SW 1271 (cell line): ENCODE measurements at places on chromosomes 11 and 22.

GRCh38 chr11:1442163-1442562 is 44.4 kb downstream of the MOB2 start:
- no peak for DNase-seq

- no peak for DNase-seq
These were observed 57.7 kb downstream of the PDGFD start for GRCh38 chr11:104106136-104106754.

DNA sequence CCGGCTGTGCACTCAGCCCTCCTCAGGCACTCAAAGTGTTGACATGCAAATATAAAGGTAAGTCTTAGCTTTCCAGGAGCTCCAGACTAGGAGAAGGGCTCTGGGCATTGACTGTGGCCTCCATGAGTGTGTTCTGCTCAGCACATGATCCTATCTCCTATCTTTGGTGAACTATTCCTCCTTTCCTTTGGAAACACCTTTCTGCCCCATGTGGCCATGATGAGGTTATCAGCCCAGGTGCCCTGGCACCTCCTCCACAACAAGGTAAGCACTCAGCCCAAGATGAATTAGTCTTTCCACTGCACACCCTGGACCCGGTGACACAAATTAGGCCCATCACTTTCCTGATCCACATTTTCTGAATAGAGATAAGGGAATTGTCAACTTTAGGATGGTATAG is 37.9 kb upstream of the LMO1 start:
- no peak for DNase-seq

GRCh38 chr11:94546886-94547285 is 3.2 kb downstream of the FUT4 start:
- DNase-seq, result no peak

- DNase-seq, result no peak
These were observed 31.4 kb downstream of the CHRDL2 start for GRCh38 chr11:74699615-74700396.

DNA sequence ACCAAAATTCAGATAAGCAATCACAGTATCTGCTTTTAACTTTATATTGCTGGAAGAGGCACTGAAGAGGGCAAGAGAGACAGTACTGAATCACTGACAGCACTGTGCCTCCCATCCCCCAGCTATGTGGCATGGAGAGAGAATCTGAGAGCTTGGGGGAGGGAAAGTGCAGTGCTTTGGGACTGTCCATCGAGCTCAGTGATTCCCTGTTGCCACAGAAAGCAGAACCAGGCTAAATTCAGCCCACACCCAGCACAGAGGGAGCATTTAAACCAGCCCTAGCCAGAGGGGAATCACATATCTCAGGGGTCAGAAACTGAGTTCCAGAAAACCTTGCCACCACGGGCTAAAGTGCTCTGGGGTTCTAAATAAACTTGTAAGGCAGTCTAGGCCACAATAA is 44.3 kb downstream of the KCNQ1 start:
- no peak for DNase-seq

- no peak for DNase-seq
These were observed 371.2 kb downstream of the NELL1 start for GRCh38 chr11:21040630-21041029.

DNA sequence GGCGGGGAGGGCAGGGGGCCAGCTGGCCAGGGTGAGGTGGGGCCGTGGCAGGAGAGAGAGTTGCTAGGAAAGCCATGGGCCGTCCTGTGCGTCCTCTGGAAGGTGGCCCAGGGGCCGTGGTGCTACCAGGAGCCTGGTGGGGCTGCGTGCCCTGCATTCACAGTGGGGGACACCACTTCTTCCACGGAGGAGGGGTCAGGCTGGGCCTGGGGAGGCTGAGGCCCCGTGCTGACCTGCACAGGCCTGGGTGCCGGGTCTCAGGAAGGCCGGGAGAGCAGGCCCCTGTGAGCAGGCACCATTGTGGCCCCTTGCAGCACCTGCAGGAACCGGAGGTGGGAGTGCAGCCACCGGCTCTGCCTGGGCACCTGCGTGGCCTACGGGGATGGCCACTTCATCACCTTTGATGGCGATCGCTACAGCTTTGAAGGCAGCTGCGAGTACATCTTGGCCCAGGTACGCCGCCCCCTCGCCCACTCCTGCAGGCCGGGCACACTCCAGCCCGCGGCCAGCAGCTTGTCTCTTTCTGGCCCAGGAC is 12.0 kb downstream of the MUC5B start:
- no peak for DNase-seq
